ENCODE measurements at places on chromosomes 6 and 20.

GRCh38 chr20:17679941-17680835 lies 1.9 kb downstream of the RRBP1 start:
- no peak for DNase-seq

DNA sequence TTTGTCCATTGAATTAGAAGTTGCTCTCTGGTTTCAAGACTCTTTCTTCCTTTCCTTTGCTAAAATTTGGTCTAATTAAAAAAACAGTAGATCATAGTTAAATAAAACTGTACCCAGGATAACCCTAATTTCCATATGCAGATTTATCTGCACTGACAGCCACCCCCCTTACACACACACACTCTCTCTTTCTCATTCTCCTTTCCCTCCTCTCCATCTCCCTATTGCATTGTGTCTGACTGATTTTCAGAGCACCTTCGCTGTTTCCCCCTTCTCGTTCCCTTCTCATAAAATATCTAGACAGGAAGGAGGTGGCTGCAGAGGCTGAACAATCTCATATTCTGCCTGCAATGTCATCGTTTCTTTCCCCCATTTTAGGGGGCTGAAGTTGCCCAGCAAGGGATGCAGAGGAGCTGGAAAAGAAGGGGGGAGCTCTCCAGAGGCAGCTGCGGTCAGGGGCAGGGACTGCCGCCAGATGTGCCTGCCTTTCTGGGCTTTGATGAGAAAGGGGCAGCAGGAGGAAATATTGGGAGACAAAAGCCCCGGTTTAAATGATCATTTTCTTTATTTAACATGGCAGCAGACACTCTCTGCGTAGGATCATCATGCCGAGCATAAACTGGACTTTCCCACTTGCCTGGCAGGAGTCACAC lies 22.5 kb upstream of the MMS22L start:
- no peak for DNase-seq

- no peak for DNase-seq
Observed at GRCh38 chr20:8077137-8077466, 55.0 kb upstream of the PLCB1 start.

GRCh38 chr6:169510871-169511270 lies 191.0 kb downstream of the WDR27 start:
- no peak for DNase-seq

- no peak for DNase-seq
Observed at GRCh38 chr20:43658723-43659419, 8.0 kb upstream of the MYBL2 start.

DNA sequence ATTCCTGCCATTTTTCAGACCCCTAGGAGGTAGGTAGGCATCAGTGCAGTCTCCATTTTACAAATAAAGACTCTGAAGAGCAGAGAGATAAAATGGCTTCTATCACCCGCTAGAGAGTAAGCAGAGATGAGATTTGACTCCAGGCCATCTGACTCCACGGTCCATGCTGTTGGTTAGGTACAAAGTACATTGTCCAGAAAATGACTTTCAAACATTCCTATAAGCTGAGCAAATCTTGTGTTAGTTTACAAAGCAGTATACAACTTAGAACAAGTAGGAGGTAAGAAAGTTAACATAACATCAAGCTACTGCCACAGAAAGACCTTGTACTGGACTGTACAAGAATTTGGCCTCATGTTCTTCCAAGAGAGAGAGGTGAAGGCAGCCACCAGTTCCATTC lies 14.9 kb downstream of the BTN1A1 start:
- no peak for DNase-seq

- DNase-seq: peak; percentile 65
Observed at GRCh38 chr6:106519460-106520394, 109.6 kb downstream of the RTN4IP1 start.

DNA sequence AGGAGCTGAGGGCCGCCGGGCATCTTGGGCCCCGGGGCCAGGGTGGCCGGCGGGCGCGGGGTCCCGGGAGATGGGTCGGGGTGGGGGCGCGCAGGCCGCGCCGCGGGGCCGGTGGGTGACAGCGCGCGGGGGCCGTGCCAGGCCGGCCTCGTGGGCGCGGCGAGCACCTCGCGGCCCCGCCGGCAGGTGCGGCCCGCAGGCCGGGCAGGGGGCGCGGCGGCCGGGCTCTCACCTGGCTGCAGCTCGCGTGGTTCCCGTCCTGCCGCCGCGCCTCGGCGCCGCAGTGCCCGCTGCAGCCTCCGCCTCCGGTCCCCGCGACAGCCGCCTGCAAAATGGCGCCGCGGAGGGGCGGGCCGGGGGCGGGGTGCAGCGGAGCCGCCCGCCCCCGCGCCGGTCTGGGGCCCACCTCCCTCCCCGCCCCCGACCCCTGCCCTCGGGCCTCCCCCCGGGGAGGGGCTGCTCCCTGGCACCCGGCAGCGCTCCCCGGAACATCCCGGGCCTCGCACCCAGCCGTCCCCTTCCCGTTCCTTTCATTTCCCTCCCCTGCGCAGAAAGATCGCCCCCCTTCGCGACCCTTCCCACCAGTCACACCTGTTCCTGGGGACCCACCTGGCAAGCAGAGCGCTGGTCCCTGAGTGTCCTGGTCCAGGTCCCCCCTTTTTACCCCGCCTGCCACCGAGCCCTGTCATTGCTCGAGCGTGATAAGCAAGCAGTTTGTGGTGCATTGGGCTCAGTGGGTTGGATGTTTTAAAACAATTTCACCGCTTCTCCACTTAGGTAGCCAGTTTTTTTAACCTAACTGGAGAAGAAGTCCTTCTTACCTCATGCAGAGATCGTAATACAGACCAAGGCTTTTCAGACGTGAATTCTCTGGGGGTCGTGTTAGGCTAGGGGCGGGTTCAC lies at the start of gene SLC23A2:
Gene SLC23A2, minus strand, starts transcription at position 337 of the 903 bp plus-strand sequence. CDS start 68,948 bp downstream, outside the sequence.
- peak; percentile 36 for DNase-seq

DNA sequence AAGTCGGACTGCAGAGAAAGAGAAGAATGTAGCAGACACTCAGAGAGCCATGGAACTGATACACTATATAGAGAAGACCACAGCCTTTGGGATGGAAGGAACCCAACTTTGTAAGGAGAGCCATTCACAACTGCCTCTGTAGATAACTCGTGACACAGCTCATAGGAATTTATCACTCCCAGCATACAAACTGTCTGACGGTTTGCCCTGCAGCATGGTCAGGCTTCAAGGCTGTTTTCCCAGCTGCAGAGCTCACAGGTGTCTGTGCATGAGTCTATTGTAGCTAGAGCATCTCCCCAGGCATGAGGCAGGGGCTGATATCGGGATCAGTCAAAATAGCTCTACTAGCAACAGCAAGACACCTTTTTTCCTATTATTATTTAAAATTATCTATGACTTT lies 130.5 kb upstream of the DTNBP1 start:
- DNase-seq: no peak

- DNase-seq: no peak
Observed at GRCh38 chr20:8476021-8476420, 344.0 kb downstream of the PLCB1 start.

GRCh38 chr6:123668063-123668462 lies 31.3 kb upstream of the TRDN start:
- no peak for DNase-seq

- no peak for DNase-seq
Observed at GRCh38 chr20:258269-258858, 840 bp downstream of the DEFB132 start.

GRCh38 chr6:4781426-4781825 lies 5.2 kb downstream of the CDYL start:
- DNase-seq: no peak

- DNase-seq: no peak
Observed at GRCh38 chr6:149228311-149228955, 89.1 kb upstream of the TAB2 start.

DNA sequence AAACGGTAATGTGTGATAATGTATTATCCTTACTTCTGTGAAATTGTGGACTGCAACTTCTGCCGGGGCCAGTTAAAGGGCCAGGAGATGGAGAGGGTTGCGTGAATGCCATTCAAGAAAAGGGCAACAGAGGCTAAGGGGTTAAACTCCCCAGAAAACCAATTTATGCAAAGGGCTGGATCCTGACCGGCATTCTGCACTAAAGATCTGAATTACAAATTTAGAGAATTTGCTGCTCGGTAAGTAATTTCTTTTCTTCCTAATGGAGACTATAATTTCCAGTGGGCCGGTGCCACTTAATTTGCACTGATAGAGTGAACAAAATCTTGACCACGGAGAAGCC lies 130.1 kb downstream of the BCAS1 start:
- DNase-seq: no peak

GRCh38 chr6:43842231-43842794 lies 72.3 kb downstream of the VEGFA start:
- DNase-seq: no peak

DNA sequence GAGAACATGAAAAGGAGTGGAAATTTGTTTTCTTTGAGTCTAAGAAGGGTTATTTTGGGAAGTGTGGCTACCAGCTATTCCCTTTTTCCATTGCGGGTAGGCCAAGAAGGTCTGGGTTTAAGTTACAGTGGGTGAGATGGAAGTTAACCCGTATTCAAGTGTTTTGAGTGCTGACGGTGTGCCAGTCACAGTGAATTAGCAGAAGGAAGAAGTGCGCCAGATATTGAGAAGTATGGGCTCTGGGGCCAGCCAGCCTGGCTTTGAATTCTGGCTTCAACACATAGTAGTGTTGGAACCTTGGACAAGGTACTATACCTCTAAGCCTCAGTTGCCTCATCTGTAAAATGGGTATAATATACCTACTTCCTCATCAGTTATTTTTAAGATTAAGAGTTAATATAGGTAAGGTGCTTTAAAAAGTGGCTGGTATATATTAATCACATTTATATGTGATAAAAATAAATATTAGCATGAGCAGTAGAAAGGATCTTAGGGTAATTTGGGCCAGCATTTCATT lies 16.3 kb downstream of the ZNF76 start:
- no peak for DNase-seq

DNA sequence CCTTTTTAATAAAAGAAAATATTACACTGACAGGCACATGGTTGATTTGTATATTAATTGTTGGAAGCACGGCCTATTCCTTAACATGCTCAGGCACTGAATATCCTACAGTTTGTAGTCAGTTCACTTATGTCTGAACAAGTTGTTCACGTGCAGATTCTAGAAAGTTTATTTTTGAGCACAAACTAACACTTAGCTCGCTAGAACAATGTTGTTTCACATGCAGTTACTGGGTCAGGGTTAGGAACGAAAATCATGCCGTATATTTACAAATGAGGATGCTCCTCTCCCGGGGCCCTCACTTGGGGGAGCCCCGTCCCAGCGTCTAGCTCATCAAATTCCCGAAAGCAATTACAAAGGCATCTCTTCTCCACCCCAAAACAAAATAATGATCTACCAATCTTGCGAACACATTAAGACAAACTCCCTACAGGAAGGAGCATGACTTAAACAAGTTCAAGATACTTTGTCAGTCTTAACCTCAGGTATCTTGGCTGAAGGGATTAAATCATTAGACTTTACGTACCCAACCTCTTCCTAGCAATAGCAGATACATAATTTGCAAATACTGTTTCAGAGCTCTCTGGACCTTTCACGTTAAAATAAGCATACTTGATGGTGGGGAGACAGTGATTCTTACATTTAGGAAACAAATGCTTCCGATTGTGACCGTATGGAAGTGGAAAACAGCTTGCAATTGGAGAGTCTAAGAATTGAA lies 1.5 kb downstream of the MAP7 start:
- DNase-seq: no peak

DNA sequence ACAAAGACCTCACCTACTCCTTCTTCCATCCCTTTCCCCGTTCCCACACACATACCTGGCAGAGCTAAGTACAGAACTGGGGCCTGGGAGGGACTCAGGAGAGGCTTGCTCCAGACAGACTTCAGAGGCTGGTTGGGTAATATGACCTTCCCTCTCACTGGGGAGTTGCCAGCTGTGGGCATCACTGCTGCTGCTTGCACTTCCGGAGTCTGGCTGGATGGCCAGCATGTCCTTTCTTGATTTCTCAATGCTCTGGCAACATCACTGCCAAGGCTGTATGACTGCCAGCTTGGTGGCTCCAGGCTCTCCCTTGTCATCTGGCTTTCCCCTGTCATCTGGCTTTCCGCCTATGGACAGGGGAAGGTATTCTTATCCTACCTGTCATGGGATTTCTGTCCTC lies 47.8 kb downstream of the CDH22 start:
- DNase-seq: no peak

- no peak for DNase-seq
Observed at GRCh38 chr6:87645080-87645479, 55.1 kb downstream of the ORC3 start.

- DNase-seq: no peak
Observed at GRCh38 chr20:48278961-48279481, 493.7 kb upstream of the SULF2 start.

- peak; percentile 71 for DNase-seq
Observed at GRCh38 chr20:62791301-62792181, 4.7 kb upstream of the MRGBP start.

DNA sequence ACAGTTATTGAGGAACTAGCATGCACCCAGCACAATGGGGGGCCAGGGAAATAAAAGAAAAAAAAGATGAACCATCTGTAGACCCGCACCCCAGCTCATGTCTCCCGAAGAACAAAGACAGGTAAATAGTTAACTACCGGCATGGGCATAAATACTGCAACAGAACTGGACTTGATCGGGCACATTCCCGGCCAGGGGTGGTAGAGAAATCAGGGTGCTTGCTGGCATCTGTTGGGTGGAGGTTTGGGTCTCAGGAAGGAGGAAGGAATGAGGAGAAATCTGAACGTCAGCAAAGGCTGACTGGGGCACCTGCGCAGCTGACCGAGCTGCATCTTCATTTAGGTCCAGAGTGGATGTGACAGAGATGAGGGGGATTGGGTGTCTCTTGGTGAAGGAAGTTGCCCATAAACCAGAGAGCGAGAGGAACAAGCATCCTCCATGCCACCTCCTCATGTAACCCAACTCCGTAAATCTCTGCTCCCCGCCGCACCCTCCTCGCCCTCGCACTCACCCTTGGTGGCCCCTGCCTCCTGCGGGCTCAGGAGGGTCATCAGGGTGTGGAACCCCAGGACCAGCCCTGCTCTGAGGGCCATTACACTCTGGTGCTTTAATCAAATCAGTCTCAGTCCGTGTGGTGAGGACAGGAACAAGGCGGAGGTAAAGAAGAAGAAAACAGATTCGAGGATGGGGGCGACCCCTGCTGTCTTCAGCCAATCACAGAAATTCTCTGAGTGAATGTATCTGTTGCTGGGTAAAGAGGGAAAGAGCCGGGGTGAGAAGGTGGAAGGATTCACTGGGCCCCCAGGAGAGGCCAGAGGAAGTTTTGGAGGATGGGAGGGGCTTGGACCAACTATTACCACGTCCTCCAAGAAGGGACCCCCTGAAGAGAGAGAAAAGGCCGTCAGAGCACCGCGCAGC lies at the start of gene HLA-DOA:
Gene HLA-DOA, minus strand, starts transcription at position 648 of the 918 bp plus-strand sequence.
- DNase-seq: no peak
